ENCODE measurements at places on chromosomes 4 and X.

- DNase-seq, result no peak
Observed at GRCh38 chrX:130025256-130025655, 42.8 kb downstream of the BCORL1 start.

GRCh38 chr4:2253160-2254084 lies 8.5 kb downstream of the MXD4 start:
- DNase-seq, result no peak

DNA sequence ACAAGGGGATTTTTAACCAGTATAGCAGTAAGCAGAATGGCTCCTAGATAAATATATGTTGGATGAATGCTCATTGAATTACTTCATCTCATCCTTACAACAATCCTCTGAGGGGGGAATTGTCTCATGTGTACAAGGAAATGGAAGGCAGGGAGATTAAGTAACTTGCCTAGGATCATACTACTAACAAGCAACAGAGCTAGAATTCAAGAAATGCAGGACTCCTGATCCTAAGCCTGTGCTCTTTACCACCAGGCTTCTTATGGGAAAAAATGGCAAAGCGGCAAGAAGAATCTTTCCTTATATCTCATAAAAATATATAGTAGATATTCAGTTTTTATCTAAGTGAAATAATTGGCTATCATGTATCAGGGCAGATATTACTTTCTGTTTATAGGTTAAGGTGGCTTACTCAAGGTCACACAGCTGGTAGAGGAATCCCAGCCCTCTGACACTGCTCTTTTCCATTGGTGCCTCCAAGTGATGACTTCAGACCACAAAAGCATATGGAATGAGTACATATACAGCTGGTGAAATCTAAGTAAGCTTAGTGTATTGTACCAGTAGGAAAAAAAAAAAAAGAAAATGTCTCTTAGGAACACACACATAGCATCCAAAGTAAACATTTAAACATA lies 2.1 kb downstream of the ABHD18 start:
- DNase-seq, result no peak

- no peak for DNase-seq
Observed at GRCh38 chrX:16308773-16309172, 141.5 kb downstream of the MAGEB17 start.

DNA sequence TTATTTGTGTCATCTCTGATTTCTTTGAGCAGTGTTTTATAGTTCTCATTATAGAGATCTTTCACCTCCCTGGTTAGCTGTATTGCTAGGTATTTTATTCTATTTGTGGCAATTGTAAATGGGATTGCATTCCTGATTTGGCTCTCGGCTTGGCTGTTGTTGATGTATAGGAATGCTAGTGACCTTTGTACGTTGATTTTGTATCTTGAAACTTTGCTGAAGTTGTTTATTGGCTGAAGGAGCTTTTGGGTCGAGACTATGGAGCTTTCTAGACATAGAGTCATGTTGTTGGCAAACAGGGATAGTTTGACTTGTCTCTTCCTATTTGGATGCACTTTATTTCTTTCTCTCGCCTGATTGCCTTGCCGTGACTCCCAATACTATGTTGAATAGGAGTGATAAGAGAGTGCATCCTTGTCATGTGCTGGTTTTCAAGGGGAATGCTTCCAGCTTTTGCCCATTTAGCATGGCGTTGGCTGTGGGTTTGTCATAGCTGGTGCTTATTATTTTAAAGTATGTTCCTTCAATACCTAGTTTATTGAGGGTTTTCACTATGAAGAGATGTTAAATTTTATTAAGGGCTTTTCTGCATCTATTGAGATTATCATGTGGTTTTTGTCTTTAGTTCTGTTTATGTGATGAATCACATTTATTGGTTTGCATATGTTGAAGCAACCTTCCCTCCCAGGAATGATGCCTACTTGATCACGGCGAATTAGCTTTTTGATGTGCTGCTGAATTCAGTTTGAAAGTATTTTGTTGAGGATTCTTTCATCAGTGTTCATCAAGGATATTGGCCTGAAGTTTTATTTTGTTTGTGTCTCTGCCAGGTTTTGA lies 72.7 kb upstream of the BOD1L1 start:
- DNase-seq, result no peak

- no peak for DNase-seq
Observed at GRCh38 chr4:27308379-27308778, 447.7 kb downstream of the STIM2 start.

GRCh38 chr4:37891260-37892159 lies 626 bp downstream of the TBC1D1 start:
- DNase-seq, result peak; percentile 25

GRCh38 chr4:137635601-137636000 lies 103.3 kb upstream of the PCDH18 start:
- DNase-seq, result no peak

DNA sequence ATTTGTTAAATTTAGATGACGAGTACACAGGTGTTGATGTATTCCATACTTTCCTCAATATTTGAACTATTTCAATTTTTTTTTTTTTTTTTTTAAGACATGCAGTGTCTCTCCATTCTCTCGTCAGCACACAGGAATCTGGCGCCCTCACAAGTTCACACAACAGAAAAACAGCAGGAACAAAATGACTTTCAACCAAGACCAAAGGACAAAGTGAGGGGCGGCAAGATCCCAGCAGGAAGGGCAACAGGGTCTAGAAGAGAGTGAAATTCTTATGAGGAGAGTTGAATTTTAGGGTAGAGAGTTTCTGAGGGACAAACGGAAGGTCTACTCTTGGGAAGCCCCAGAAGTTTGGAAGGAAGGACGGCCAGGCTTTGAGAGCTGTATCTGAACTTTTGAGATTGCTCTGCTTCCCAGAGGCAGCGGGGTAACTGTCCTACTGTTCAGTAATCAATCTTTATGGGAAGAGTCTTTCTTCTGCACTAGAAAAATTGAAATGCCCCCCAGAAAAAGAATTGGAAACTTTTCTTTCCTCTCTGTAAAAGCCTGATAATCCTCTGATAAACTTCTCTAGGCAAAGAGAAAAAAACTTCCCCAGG lies 760.2 kb downstream of the RAB28 start:
- no peak for DNase-seq

GRCh38 chrX:145630081-145630480 lies 187.5 kb upstream of the SLITRK2 start:
- DNase-seq, result no peak

GRCh38 chrX:123854329-123854728 lies 5.5 kb upstream of the XIAP start:
- no peak for DNase-seq

GRCh38 chrX:6614506-6614905 lies 79.6 kb upstream of the VCX3A start:
- no peak for DNase-seq

GRCh38 chr4:37561803-37562207 lies 124.4 kb downstream of the RELL1 start:
- DNase-seq, result no peak

DNA sequence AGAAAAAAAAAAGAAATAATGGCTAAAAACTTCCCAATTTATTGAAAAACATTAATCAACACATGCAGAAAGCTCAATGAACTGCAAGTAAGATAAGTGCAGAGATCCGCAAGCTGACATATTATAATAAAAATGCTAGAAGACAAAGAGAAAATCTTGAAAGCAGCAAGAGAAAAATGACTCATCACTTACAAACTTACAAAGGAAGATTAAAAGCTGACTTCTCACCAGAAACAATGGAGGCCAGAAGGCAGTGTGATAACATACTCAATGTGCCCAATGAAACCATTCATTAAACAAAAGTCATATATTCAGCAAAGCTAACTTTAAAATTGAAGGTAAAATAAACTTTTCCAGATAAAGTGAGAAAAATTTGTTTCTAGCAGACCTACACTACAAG lies 7.3 kb upstream of the BRWD3 start:
- no peak for DNase-seq

- DNase-seq, result no peak
Observed at GRCh38 chr4:26896636-26897035, 36.0 kb downstream of the STIM2 start.

DNA sequence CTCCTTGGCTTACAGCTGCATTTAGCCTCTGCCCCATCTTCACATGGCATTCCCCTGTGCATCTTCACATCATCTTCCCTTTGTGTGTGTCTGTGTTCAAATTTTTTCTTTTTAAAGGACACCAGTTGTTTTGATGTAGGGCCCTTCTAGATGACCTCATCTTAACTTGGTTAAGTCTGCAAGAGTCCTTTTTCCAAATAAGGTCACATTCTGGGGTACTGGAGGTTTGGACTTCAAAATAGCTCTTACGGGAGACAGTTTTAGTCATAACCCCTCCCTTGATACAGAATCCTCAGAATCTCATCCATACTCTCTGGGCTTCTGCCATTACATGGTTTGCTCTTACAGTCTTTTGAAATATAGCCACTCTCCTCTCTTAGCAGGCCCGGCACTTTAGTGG lies 231.5 kb upstream of the ATP6AP2 start:
- DNase-seq, result no peak

- DNase-seq, result no peak
Observed at GRCh38 chr4:83237591-83237990, 47.0 kb downstream of the COQ2 start.

GRCh38 chr4:23889391-23889790 lies 456 bp downstream of the PPARGC1A start:
- DNase-seq, result no peak

GRCh38 chrX:22424919-22425318 lies 152.2 kb downstream of the CBLL2 start:
- no peak for DNase-seq

GRCh38 chr4:127782275-127783025 lies at the start of gene HSPA4L:
Gene HSPA4L, plus strand, starts transcription at chr4:127782322. Its CDS starts 229 bp downstream, at chr4:127782551.
- no peak for DNase-seq

- DNase-seq, result no peak
Observed at GRCh38 chrX:77622672-77623071, 163.3 kb downstream of the ATRX start.

GRCh38 chr4:55826986-55827385 lies 7.4 kb downstream of the EXOC1L start:
- DNase-seq, result no peak

GRCh38 chrX:24610516-24610915 lies 36.6 kb downstream of the PCYT1B start:
- DNase-seq, result no peak

GRCh38 chrX:150348365-150348764 lies 14.8 kb upstream of the MAMLD1 start:
- no peak for DNase-seq

DNA sequence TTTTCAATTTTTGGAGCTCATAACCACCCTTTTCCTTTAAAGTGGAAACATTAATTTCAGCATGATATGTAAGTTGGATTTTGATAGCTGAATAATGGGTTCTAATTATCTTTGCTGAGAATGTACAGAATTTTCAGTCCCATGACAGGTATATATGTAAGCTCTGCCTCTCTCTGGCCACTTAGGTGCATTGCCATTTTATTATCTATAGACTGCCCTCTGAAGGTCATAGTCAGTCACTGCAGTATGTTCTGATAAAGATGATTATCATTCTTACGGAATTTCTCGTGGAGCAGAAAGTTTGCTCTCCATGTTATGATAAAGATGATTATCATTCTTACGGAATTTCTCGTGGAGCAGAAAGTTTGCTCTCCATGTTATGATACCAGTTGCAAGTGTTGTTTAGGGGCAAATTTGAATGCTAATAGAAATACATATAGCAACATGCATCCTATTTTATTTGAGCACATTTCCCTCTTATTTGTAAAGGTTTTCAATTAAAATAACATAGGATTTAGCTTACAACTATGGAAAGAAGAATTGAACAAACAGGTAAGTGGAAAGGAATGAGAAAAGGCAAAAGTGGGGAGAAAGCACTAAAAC lies 10.4 kb downstream of the AFP start:
- peak; percentile 57 for DNase-seq

- DNase-seq, result no peak
Observed at GRCh38 chr4:18291256-18291655, 269.7 kb upstream of the LCORL start.

- no peak for DNase-seq
Observed at GRCh38 chr4:185304944-185305690, 90.6 kb downstream of the LRP2BP start.

DNA sequence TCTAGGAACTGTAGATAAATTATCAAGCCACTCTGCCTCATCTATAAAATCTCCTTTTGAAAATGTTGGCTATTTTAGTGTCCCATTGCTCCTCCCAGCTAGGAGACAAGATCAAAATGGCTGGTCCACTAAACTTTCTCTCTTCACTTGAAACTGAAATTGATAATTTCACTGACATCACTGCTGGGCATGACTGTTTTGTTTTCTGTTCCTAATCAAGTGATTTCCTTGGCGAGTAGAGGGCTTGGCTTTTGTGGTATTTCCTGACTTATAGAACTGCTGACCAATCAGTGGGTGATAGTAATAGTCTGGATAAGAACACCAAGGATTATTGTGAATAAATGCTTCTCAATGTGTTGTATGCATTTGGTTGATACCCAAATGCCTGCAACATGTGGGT lies 2152.9 kb downstream of the ARAP2 start:
- no peak for DNase-seq

DNA sequence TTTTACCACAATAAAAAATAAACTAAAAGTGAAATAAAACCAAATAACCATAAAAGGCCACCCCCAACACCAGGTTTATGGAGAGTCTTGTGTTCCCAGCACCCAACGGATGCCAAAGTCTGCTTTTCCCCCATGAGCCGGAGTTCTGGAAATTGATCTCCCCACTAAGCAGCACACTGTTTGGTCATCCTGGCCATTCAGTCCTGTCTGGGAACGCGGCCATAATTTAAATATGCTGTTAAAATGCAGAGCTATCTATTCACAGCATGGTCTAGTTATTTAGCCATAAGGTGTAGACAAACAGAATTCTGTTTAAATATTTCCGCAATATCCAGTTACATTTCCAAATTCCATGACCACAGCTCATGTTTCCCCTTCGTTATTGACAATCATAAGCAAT lies 129.6 kb upstream of the TBL1X start:
- DNase-seq, result no peak

GRCh38 chr4:145566086-145566708 lies 53.0 kb upstream of the MMAA start:
- DNase-seq, result no peak

DNA sequence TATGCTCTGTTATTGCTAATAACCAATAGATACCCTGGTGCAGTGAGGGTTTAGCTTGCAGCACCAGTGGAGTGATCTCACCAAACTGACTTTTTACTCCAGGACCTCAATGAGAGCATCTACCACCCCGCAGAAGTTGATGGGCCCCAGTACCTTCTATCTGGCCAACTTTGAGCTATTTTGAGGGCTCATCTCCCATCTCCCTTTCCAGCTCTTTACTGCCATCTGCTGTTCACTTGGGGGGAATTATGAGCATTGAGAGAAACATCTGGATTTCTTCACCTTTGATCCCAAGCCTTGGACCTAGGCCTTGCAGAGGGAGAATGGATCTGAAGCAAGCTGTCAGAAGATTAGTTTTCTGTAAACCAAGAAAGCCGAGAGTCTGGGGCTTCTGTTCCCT lies 143.6 kb downstream of the TMEM164 start:
- DNase-seq, result peak; percentile 5

DNA sequence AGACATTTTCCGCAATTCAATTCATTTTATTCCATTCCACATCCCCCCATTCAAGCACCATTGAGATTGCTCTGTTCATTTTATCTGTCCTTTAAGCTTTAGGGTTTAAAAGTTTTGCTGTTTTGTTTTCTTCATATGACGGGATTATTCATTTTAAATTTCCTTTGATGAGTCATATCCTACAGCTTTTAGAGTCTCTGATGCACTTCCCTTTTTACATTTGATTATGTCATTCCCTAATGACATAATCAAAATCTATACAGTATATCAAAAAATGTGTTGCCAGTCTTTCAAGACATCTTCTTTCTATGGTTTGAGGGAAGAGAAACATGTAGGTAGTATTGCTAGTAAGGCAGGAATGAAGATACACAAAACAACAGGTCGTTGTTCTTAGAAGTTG lies 456.3 kb downstream of the PDGFC start:
- peak; percentile 4 for DNase-seq

All from AML-193 (cell line).